ENCODE measurements at places on chromosomes 1 and 21.

DNA sequence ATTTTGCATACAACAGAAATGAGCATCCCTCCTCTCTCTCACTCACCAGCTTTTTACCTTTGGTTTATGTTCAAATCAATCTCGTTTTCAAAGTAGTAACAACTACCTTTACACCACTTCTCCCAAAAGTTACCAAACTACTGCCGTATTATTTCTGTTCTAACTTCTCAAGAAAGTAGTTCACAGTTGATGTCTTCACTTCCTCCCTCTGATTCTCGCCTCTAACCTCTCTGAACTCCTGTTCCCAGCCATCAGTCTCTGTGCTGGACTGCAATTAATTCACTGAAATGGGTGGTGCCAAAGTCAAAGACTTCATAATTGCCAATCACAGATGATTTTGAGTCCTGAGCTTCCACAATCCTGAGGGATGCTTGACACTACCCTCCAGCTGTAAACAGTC lies 54.0 kb downstream of the ZNF281 start:
- no peaks in the 10 kb centered on the region for H3K27me3 ChIP-seq
- no peak for DNase-seq
- no peak overlapping the region for H3K27ac ChIP-seq
- H3K36me3 ChIP-seq, result no peaks in the 10 kb centered on the region
- H3K4me3 ChIP-seq, result no peak overlapping the region
- H3K4me1 ChIP-seq, result no peaks in the 10 kb centered on the region

DNA sequence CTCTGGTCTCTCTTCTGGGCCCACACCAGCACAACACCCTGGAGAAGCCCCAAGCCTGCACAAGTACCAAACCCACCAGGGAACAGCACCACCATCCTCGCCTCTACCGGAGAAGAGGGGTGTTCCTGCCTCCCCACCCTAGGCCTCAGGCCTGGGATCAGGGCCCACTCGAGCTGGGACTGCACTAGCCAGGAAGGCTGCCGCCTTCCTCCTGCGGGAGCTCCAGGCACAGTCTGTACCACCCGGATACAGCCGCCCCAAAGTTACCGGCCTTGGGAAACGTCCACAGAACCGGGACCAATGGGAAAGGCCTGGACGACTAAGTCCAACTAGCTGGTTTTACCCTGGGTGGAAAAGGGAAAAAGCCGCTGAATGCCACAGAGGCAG lies 3.4 kb downstream of the TAL1 start:
- DNase-seq, result no peak
- peak overlapping the region; percentile 41 for H3K4me3 ChIP-seq
- peaks cover 31% of the 10 kb centered on the region for H3K4me1 ChIP-seq
- no peaks in the 10 kb centered on the region for H3K36me3 ChIP-seq

- no peak overlapping the region for H3K27ac ChIP-seq
- peaks cover 7% of the 10 kb centered on the region for H3K4me1 ChIP-seq
- H3K27me3 ChIP-seq, result no peaks in the 10 kb centered on the region
- H3K4me3 ChIP-seq, result no peak overlapping the region
These were observed 66.4 kb downstream of the ANKRD13C start for GRCh38 chr1:70288166-70288565.

- no peaks in the 10 kb centered on the region for H3K27me3 ChIP-seq
- no peak overlapping the region for H3K27ac ChIP-seq
- H3K4me3 ChIP-seq, result no peak overlapping the region
- no peaks in the 10 kb centered on the region for H3K36me3 ChIP-seq
- no peak for DNase-seq
These were observed 1.8 kb upstream of the ZBTB48 start for GRCh38 chr1:6577831-6578525.

- H3K4me1 ChIP-seq, result peaks cover 16% of the 10 kb centered on the region
- H3K4me3 ChIP-seq, result no peak overlapping the region
- DNase-seq, result no peak
- no peaks in the 10 kb centered on the region for H3K27me3 ChIP-seq
These were observed 61.1 kb upstream of the RAB4A start for GRCh38 chr1:229209816-229210215.
